ENCODE measurements at places on chromosomes 2 and 18. TPM values are rescaled to one million over a fixed set of nuclear protein-coding genes. Genes with fewer than 3 reads are reported as not detected.

GRCh38 chr18:75134611-75134975, 74.3 kb downstream of the PTGR3 start:
- H3K36me3 ChIP-seq = no peaks in the 10 kb centered on the region
- no peak overlapping the region for H3K27ac ChIP-seq
- no peaks in the 10 kb centered on the region for H3K4me1 ChIP-seq
- no peak overlapping the region for H3K4me3 ChIP-seq
- no peak for DNase-seq

GRCh38 chr2:170221317-170222288, 43.7 kb downstream of the MYO3B start:
- H3K27me3 ChIP-seq = no peaks in the 10 kb centered on the region
- DNase-seq = no peak
- no peak overlapping the region for H3K4me3 ChIP-seq
- no peak overlapping the region for H3K27ac ChIP-seq
- H3K36me3 ChIP-seq = no peaks in the 10 kb centered on the region

- no peaks in the 10 kb centered on the region for H3K4me1 ChIP-seq
- no peak overlapping the region for H3K27ac ChIP-seq
- DNase-seq = no peak
- no peaks in the 10 kb centered on the region for H3K36me3 ChIP-seq
Observed at GRCh38 chr2:85861650-85862049, 27.1 kb downstream of the ST3GAL5 start.

DNA sequence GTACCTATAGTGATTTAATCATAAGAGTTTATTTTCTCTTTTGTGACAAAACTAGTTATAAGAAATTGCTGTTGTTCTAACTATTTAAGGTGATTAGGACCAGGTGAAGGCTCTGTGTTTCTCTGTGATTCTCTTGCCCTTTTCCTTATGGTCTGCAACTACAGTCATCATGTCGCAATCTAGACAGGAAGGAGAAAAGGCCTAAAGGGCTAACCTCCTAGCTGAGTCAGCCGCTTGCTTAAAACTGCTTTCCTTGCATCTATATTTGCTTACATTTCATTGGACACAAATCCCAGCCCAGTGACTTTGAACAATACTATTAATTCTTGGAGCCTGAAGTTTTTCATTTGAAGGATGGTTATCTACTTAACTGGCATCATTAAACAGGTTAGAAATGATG, 93.1 kb downstream of the PIK3C3 start:
- H3K27me3 ChIP-seq = no peaks in the 10 kb centered on the region
- peak; percentile 86 for DNase-seq
- H3K27ac ChIP-seq = no peak overlapping the region
- H3K36me3 ChIP-seq = peaks cover 24% of the 10 kb centered on the region

- H3K27ac ChIP-seq = no peak overlapping the region
- no peaks in the 10 kb centered on the region for H3K36me3 ChIP-seq
- no peaks in the 10 kb centered on the region for H3K27me3 ChIP-seq
- no peak overlapping the region for H3K4me3 ChIP-seq
- no peaks in the 10 kb centered on the region for H3K4me1 ChIP-seq
- DNase-seq = no peak
Observed at GRCh38 chr2:228599781-228600180, 418.3 kb upstream of the SPHKAP start.

- no peaks in the 10 kb centered on the region for H3K36me3 ChIP-seq
- H3K27ac ChIP-seq = no peak overlapping the region
- DNase-seq = no peak
- no peaks in the 10 kb centered on the region for H3K4me1 ChIP-seq
- no peaks in the 10 kb centered on the region for H3K27me3 ChIP-seq
Observed at GRCh38 chr18:62118328-62118727, 68.5 kb downstream of the PIGN start.

DNA sequence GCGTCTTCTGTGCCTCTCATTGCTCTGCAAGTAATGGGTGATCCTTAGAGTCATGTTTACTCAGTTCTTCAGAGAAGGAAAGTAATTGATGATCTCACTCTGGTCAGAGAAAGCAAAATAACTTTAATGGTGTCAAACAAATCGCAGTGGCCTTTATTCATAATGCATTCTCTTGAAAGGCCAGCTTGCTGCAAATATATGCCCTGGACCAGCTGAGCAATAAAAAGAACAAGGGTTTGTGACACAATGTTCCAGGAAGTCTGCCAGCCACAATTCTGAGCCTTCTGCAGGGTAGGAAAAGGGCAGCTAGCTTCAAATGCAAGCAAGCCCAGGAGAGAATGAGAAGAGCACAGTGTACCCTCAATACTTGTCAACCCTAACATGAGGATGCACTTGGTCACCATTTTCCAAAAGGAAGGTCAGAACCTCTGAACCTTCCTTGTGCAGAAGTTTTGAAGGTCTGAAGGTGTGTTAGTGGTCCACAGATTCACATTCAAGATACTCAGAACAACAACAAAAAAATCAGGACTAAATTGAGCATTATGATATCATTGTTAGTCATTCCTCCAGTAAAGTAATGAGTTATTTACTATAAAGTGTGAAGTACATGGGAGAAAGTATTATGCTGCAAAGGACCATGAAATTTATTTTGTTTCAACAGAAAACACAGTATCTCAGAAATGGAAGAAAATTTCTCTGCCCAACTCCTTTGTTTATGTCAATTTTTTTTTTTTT, 355.6 kb downstream of the PAX3 start:
- H3K36me3 ChIP-seq = no peaks in the 10 kb centered on the region
- no peaks in the 10 kb centered on the region for H3K27me3 ChIP-seq
- no peak overlapping the region for H3K27ac ChIP-seq
- no peak overlapping the region for H3K4me3 ChIP-seq
- DNase-seq = no peak

GRCh38 chr2:128384956-128385355, 66.3 kb upstream of the HS6ST1 start:
- H3K4me3 ChIP-seq = no peak overlapping the region
- no peak for DNase-seq
- peaks cover 7% of the 10 kb centered on the region for H3K4me1 ChIP-seq
- H3K27me3 ChIP-seq = no peaks in the 10 kb centered on the region
- no peak overlapping the region for H3K27ac ChIP-seq

- no peak overlapping the region for H3K4me3 ChIP-seq
- H3K36me3 ChIP-seq = no peaks in the 10 kb centered on the region
- DNase-seq = peak; percentile 92
- H3K27ac ChIP-seq = no peak overlapping the region
- H3K4me1 ChIP-seq = no peaks in the 10 kb centered on the region
Observed at GRCh38 chr2:120546048-120546864, 189.4 kb upstream of the GLI2 start.

DNA sequence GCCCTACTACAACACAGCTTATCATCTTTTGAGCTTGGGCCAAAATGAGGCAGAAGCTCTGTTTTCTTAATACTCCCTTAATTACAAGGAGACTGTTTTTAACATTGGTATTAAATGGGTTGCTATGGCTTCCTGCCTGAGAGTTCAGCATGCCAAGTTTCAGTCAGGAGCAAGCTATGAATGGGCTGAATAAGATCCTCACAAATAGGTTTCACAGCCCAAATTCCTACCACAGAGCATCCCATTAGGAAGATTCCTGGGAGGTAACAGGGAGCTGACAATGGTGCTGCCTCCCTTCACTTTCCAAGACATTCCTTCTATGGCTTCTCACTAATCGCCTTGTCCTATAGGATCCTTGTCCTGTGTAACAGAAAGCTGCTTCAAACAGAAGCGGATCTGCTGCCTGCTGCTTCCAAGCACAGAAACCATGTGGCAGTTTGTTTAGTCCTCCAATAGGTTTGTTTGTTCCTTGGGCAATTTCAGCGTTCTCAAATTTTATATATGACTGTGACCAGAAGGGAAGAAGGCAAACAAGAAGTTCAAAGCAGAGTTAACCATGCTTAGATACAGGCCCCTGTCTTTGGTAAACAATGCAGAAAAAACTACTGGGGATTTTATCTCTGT, 70.9 kb downstream of the NCKAP5 start:
- no peaks in the 10 kb centered on the region for H3K36me3 ChIP-seq
- no peaks in the 10 kb centered on the region for H3K27me3 ChIP-seq
- H3K27ac ChIP-seq = no peak overlapping the region
- H3K4me1 ChIP-seq = no peaks in the 10 kb centered on the region
- DNase-seq = no peak
- H3K4me3 ChIP-seq = no peak overlapping the region

- H3K4me1 ChIP-seq = no peaks in the 10 kb centered on the region
- no peak overlapping the region for H3K27ac ChIP-seq
- H3K27me3 ChIP-seq = no peaks in the 10 kb centered on the region
- no peak for DNase-seq
- no peaks in the 10 kb centered on the region for H3K36me3 ChIP-seq
- no peak overlapping the region for H3K4me3 ChIP-seq
Observed at GRCh38 chr18:56853961-56854360, 202.8 kb downstream of the WDR7 start.

DNA sequence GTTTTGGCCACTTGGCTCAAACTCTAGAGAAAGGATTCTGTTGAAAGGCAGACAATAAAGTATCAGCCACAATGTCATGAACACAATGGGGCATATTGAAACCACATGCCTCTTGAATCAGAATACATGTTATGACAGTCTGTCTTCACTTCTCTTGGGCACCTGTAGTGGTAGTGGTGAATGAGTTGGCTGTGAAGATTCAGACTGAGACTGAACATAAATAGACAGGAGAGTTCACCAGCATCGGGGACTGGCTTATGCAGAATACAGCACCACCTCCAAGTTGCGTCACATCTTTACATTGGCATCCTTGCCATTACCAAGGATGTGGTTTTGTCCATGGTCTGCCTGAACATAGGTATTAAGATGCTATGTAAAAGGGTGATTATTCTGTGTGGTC, 336.8 kb downstream of the MYCN start:
- no peak for DNase-seq
- no peak overlapping the region for H3K27ac ChIP-seq
- H3K27me3 ChIP-seq = no peaks in the 10 kb centered on the region
- H3K4me1 ChIP-seq = peaks cover 7% of the 10 kb centered on the region
- H3K4me3 ChIP-seq = no peak overlapping the region
- H3K36me3 ChIP-seq = no peaks in the 10 kb centered on the region

- peaks cover 6% of the 10 kb centered on the region for H3K4me1 ChIP-seq
- no peaks in the 10 kb centered on the region for H3K36me3 ChIP-seq
- no peak overlapping the region for H3K4me3 ChIP-seq
- no peaks in the 10 kb centered on the region for H3K27me3 ChIP-seq
Observed at GRCh38 chr2:106130251-106130998, 63.7 kb downstream of the UXS1 start.

- no peak overlapping the region for H3K4me3 ChIP-seq
- no peaks in the 10 kb centered on the region for H3K36me3 ChIP-seq
- DNase-seq = no peak
- H3K27me3 ChIP-seq = no peaks in the 10 kb centered on the region
- H3K4me1 ChIP-seq = no peaks in the 10 kb centered on the region
Observed at GRCh38 chr2:230319211-230319862, 7.7 kb upstream of the SP140L start.

DNA sequence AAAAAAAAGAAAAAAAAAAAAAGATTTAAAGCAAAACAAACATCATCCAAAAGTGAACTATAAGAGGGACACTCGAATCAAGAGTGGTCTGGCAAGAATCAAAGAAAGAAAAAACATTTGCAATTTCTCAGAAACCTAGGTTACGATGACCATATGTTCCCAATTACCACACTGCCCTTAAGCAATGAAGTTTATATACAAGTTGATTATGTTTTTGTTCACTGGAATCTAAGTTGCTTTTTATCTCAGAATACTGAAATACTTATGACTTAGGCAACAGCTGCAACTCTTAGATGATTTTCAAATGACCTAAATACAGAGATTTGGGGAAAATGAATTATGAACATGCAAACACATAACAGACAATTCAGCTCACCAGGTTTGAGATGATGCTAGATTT, 597.1 kb upstream of the CHAC2 start:
- no peaks in the 10 kb centered on the region for H3K4me1 ChIP-seq
- DNase-seq = no peak
- no peaks in the 10 kb centered on the region for H3K27me3 ChIP-seq
- no peaks in the 10 kb centered on the region for H3K36me3 ChIP-seq
- no peak overlapping the region for H3K4me3 ChIP-seq

DNA sequence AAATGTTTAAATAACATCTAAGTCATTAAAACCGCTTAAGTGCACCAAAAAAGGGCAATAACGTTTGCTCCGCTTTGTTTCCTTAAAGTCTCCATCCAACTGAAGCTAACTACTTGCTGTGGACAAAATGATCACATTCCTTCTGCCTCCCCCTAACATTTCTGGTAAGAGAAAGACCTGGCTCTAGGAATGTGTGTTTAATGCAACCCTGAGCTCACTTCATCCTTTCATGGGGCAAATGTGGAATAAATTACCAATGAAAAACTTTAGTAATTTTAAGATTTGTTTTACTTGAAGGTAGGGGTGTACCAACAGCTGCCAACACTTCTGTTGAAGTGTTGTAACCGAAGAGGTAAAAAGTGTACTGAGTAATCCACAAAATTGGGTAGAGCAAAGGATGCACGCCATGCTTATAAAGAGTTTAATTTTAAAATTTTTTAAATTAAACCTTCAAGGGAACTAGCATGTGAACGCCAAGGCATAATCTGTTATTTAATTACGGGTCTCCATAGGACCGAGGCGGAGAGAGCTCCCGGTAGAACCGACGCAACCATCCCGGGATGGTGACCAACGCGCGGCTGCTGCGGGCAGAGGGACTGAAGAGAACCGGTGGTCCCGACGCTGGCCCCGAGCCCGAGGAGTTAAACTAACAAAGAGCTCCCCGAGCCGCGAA, 1.1 kb downstream of the HNRNPLL start:
- peak overlapping the region; percentile 77 for H3K4me3 ChIP-seq
- peaks cover 43% of the 10 kb centered on the region for H3K4me1 ChIP-seq
- H3K36me3 ChIP-seq = no peaks in the 10 kb centered on the region
- no peaks in the 10 kb centered on the region for H3K27me3 ChIP-seq
- peak overlapping the region; percentile 94 for H3K27ac ChIP-seq

DNA sequence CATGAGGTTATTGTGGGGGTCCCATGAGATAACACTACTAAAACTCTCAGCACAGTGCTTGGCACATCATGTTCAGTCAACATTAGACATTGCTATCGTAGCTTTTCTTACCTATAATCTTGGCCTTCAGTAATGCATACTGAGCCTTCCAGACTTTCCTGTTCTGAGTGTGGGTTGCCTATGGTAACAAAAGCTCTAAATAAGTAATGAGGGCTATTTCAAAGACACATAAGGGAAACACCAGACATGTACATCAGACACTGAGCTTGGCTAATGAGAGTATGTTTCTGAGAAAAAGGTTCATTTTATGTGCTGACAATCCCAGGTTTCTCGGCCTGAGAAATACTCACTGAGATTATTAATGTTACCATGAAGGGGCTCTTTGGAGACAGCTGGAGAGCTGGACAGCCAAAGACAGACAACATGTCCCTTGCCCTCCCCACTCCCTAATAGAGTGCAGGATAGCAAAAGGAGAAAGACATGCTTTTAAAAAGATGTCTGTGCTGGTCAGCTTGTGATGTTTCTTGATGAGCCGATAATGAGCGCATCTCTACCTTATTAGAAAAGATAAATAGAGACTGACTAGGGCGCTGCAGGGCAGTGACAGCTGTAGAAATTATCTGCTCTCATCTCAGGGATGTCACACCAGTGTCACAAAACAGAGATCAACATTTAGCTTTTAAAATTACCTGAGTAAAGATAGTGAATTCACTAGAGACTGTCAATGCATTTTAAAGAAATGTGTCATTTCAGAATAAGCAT, 25.4 kb downstream of the POLE4 start:
- no peak overlapping the region for H3K27ac ChIP-seq
- no peak overlapping the region for H3K4me3 ChIP-seq
- no peaks in the 10 kb centered on the region for H3K4me1 ChIP-seq
- no peak for DNase-seq

GRCh38 chr2:107595749-107596148, 230.9 kb upstream of the RGPD4 start:
- peak; percentile 26 for DNase-seq
- H3K4me1 ChIP-seq = peaks cover 45% of the 10 kb centered on the region
- H3K27me3 ChIP-seq = no peaks in the 10 kb centered on the region
- no peaks in the 10 kb centered on the region for H3K36me3 ChIP-seq

UBXN4 gene
- polyA plus RNA-seq = 211 TPM

LOXHD1 gene
- polyA plus RNA-seq = not detected

TMEFF2 gene
- polyA plus RNA-seq = 1.3 TPM

FAM228A gene
- 0.61 TPM for polyA plus RNA-seq

ASB18 gene
- 0.70 TPM for polyA plus RNA-seq

TMX3 gene
- 26.1 TPM for polyA plus RNA-seq

CABYR gene
- 2.6 TPM for polyA plus RNA-seq

Data from cardiac muscle cell (in vitro differentiated cells and primary cell).